Left renal pelvis (tissue), 4 donors: ENCODE measurements at places on chromosomes 2 and 18. TPM values are rescaled to one million over a fixed set of nuclear protein-coding genes. Genes with fewer than 3 reads are reported as not detected.

C2orf78 gene
- not detected for polyA plus RNA-seq

- no peak for DNase-seq
Measured at GRCh38 chr2:240466579-240467148, 31.2 kb downstream of the GPC1 start.

- DNase-seq, result no peak
Measured at GRCh38 chr18:24189007-24189528, 50.2 kb downstream of the CABYR start.

DNA sequence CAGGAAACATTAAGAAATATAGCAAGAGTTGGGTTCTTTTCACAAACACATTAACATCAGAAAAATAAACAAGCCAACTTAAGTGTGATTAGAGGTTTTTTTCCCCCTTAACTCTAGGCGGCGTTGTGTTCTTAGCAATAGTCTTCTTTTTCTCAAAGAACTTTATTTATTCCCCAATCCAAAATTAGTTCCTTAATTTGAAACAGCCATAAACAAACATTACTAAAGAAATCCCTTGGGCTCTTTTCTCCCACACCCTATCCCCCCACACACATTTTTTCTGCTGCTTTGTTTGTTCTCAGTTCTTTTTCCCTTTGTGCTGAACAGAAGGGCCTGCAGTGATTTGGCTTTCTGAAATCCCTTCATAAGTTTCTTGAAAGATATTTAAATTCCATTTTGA is 13.2 kb upstream of the MYO1B start:
- DNase-seq, result no peak

HTR2B gene
- 39.5 TPM for polyA plus RNA-seq

GRCh38 chr18:72768681-72769229 is 99.0 kb downstream of the NETO1 start:
- DNase-seq, result no peak

GRCh38 chr2:28413899-28414295 is 21.2 kb downstream of the FOSL2 start:
- DNase-seq, result no peak

- DNase-seq, result no peak
Measured at GRCh38 chr18:9637036-9637767, 22.8 kb upstream of the PPP4R1 start.

DUSP2 gene
- 9.6 TPM for polyA plus RNA-seq

DNA sequence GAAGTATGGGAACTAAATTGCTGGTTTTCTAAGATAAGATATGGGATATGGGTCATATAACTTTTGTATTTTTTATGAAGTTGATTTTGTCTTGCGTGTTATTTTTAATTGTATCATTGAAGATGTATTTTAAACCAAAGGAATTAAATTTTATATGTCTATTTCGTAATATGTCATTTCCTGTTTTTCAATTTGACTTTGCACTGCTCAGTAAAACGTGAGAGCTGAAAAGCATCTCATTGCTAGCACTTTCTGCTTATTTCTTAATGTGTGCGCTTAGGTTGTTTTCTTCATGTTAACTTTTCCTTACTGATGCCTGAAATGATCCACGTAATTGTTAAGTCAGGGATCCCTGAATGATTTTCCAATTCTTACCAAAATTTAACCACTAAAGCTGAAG is 41.2 kb upstream of the KLF11 start:
- DNase-seq, result no peak

DNA sequence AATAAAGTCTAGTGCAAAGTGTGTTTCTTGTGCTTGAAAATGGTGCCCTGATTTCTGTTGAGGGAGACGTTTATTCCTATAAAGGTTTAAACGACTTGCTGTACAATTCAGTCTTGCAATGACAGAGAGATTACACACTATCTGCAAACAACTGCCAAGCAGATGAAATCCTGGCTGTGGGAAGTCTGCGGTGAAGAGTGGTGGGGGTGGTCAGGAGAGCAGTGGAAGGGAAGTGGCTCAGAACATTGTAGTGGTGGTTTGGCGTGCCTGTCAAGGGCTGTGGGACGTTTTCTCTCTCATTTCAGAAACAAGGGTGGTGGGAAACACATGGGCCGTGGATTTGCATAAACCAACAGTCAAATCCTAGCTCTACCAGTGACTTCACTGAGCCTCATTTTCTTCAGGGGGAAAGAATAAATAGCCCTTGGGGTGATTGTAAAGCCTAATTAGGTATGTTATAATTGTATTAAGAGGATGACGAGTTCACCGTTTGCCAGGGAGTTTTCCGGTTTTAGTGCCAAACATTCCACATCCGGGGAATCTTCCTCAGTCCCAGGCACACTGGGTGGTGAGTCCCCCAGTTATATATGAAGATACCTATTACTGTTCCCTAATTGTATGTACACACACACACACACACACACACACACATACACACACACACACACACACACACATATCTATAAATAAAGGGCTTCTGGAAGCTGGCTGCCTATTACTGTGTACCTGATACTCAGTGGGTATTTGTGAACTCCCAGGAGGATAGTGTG is 115.0 kb downstream of the SPTBN1 start:
- no peak for DNase-seq

RBKS gene
- polyA plus RNA-seq, result 7.5 TPM

DNA sequence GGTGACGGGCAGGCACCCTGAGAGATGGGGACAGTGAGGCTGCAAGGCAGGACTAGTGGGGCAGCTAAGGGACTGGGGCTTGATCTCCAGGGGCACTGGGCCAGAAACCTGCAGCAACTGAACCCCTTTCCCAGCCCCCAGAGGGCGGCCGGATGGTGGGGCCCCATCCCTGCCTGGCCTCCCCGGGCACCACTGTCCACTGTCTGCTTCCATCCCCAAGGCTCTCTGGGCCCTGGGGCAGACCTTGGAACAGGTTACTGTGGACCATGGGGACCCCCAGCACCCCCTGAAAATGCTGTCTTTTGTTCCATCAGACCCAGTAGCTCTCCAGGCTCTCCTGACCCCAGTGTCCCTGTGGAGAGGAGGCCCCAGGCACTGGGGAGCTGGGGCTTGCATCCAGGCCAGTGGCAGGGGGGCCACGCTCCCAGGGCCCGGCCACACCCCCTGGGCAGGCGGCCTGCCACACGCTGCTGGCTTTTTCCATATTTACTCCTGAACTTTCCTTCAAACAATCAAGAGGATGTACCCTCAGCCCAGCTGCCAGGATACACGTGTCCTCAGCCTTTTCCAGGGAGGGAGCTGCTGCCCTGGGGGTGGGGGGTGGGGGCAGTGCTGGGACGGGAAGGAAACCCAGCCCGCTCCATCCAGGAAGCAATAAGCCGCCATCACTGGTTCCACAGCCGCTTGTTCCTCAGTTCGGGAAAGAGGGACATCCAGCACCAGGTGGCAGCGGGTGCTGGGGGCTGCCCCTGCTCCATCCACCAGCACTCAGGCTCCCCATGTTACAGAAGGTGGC is 102.3 kb upstream of the ODC1 start:
- no peak for DNase-seq
